ENCODE measurements at places on chromosomes 2 and 18.

GRCh38 chr2:12244070-12244469, 472.7 kb upstream of the TRIB2 start:
- no peak for DNase-seq

DNA sequence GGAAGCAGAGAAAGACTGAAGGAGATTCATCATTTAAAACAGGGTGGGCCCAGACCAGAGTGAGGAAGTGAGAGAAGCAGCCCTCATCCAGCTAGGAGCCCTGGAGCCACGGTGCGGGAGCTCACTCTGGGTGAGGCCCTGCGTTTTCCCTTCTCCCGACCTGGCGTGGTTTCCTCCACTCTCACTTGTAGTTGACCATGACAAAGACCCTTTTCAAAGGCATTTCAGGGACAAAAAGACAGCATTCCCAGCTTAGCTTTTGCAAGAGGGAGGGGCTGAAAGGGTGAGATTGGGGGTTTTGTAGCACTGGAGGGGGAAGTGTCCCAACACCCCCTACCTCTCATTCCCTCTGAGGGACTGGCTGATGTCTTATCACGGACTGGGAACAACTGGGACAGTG, 56.6 kb downstream of the TRPM8 start:
- no peak for DNase-seq

- no peak for DNase-seq
These were observed 84.5 kb upstream of the SLC1A4 start for GRCh38 chr2:64904413-64905329.

GRCh38 chr2:19505-19904, 26.8 kb downstream of the FAM110C start:
- no peak for DNase-seq

DNA sequence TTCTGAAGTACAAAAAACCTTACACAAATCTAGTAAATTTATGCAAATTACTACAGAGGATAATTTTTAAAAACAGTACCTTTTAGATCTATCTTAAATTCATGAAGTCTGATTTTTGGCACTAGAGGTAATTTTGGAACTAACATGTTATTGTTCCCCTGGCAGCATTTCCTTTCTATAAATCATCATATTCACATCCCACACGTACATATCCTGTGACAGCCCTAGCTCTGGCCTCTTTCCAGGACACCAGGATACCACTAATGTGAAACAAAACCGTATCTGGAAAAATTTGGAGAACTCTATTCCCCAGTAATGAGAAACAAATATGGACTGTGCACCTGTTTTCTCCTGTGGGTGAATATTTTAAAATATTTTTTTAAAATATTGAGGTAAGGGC, 14.0 kb upstream of the BIRC6 start:
- DNase-seq: no peak

DNA sequence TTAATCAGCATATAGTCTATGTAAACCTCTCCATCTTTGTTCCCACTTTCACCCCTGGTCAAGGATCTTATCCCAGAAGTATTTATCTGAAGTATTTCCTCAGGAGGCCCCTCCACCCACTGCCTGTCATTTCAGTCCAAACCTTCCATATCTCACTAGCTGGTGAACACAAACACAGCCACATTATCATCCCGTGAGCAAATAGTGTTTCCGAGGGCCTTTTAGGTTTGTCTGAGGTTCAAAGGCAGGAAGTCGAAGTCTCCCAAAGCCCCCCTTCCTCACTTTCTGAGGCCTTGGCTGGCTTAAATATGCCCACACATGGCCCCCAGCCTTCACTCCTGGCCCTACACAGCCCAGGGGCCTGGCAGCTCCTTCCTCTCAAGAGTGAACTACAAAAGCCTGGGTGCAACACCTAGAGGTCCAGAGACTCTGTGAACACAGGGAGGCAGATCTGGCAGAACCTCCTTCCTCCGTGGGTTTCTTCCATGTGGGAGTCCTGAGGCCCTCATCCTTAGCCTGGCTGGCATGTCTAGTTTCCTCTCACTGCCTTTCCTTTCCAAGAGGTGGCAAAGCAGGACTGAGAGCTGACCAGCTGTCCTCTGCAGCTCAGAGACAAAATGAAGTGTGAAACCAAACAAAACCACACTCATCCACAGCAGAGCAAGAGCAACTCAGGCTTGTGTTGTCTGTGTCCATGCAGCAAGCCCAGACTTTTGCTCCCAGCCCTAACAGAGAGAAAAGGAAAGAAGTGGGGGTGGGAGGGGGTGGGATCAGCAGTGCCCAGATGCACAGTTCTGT, 264.2 kb downstream of the SS18 start:
- no peak for DNase-seq

GRCh38 chr18:79643054-79643984, 36.3 kb upstream of the CTDP1 start:
- no peak for DNase-seq

DNA sequence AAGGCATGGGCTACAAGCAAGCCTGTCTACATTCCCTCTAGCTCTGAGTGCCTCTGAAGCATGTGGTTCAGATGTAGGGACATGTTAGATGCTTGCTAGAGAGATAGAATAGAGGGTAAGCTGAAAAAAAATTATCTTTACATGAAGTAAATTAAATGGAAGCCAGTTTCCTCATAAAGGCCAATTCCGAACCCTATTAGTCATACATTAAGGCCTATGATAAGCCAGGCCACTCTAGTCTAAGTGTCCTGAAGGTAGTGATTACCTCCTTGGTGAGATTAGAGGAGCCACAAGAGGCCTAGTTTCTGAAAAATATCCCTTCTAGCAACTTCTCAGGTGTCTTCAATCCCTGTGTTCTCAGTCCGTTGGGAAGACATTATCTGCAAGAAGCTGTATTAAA, 72.4 kb upstream of the NPAS2 start:
- DNase-seq: no peak

DNA sequence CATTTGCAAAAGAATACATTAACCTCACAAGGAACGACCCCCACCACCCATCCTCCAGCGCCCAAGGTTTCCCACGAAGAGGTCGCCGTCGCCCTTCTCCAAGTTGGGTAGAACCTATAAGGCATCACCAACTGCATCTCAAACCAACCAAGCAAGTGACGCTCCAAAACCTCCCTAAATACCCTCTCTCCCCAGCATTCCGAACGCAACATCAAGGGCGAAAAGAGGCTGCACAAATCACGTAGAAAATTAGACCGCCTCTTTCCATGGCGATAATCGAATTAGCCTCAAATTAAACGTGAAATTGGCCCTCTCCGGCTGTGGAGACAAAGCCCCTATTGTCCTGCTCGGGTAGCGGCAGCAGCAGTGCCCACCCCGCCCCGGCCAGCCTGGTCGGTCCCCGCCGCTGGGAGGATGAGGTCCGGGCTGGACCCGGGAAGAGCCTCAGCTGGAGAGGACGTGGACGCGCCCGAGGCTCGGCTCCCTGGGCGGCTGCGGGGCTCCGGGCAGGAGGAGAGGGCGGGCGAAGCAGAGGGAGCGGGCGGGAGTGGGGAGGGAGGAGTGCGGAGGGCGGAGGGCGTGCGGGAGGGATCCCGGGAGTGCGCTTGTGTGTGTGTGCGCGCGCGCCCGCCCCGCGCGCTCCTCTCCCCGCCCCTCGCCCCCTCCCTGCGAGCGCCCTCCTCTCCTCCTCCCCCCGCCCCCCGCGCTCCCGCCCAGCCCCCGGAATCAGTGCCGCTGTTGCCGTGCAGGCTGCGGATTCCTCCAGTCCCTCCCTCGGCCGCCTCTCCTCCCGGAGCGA, at the start of gene SPTBN1:
SPTBN1 (plus strand) TSS at position 765 of the 799 bp plus-strand sequence. CDS start 70,092 bp downstream, outside the sequence.
- peak; percentile 84 for DNase-seq

- DNase-seq: no peak
These were observed 995.2 kb upstream of the CDH2 start for GRCh38 chr18:29171892-29172755.

DNA sequence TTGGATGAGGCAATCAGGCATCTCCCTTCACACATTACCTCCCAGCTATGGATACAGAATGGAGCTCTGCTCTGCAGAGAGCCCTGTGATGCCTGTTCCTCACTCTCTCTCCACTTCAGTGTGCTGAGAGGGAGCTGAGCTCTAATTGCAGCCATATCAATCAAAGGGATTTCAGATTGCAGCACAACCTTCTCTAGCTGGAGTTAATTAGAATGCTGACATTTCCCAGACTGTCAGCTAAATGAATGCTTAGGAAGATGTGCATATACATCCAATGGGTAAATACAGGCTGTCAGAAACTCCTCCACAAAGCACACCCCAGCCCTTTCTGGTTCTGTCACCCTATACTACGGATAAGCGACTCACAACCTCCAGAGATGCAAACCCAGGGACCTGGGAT, 402.6 kb downstream of the EIPR1 start:
- no peak for DNase-seq

GRCh38 chr2:100615471-100615870, 52.7 kb downstream of the PDCL3 start:
- DNase-seq: no peak

DNA sequence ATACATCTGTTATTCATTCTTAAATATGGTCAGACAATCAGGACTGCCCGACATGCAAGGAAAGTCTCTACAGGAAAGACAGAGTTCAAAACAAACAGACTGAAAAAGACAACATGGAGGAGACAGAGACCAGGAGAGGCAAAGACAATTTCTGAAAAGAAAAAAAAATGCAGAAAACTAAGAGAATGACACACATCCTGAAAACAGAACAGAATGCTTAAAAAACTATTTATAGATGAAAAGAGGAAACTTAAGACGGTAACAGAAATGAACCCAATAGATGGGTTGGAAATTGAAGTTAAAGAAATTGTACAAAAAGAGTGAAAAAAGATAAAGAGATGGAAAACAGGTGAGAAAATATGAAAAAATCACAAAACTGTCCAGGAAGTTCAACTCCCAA, 95.7 kb downstream of the BCL2 start:
- no peak for DNase-seq

DNA sequence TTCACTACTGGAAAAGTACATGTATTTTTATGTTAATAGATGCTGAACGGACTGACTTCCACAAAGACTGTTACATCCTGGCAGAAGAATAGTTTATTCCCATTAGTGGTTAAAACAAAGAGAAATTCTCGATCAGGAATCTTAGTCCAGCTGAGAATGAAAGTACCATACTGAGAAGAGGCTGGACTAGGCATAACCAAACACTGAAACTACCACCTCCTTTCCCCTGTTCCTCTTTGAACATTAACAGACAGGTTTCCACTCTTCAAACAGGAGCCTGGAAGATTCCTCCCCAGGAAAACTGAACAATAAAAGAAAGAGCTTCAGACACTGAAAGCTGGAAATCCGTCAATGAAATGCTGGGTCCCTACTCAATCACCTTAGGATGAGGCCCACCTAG, 25.8 kb downstream of the LDAH start:
- no peak for DNase-seq

DNA sequence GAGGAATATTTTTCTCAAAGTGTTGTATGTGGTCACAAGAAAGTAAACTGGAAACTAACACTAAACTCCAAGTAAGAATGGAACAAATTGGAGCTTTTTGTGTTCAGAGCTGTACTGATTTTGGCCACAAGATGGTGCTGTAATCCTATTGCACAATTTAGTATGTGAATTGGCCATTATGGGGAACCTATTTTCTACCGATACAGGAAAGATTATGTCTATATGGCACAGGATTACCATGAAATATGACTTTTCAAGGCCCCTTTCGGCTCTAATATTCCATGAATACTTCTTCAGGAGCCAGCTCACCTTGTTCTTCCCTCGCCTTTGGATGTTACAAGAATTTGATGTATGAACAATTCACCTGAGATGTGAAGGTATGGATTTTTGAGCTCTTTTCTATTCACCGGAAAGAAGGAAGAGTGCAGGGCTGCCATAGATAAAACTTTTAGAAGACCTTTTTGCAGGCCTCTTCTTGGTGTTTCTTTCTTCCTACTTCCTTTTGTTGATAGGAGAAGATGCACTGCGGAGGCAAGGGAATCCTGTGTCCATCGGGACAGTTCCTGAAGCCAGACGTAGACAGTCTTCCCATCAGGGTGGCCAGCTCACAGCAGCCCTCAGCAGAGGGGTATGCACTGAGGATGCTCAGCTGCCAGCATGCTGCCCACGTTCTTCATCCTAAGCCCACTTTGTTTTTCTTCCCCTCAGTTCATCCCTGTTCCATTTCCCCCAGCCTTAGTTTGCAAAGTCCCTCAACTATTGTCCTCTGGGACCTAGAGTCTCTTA, 13.3 kb downstream of the MRPL44 start:
- peak; percentile 58 for DNase-seq

DNA sequence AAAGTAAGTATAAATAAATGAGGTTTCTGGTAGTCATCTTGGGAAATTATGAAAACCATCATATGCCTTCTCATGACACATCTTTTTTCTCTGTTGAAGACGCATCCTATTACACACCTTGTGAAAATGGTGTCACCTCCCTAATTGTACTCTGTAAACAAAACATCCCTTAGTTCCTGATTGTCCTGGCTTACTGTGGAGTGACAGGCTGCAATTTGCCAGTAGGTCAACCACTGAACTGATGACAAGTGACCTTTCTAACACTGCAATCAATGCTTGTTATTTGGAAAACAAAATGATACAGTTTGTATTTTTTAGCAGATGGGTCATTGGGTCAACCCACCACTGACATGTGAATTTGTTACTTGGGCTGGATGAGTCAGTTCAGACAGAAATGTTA, 219.5 kb downstream of the PTPRM start:
- no peak for DNase-seq

DNA sequence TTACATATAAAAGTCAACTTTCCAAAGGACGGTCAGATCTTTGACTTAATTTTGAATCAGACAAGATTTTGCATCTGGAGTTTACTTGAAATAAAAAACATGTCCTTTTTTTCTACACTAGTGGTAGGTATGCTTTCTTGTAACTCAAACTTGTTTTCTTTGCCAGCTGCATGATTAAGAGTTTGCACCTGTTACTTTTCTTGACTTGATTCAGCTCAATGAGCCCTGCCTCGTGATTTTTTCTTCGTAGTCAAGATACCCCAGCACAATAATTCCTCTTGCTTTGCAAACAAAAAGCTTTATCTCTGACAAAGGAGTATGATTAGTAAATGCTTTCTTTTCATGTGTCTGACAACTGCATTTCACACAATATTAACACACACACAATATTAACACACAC, 82.3 kb downstream of the FBXO15 start:
- DNase-seq: no peak

DNA sequence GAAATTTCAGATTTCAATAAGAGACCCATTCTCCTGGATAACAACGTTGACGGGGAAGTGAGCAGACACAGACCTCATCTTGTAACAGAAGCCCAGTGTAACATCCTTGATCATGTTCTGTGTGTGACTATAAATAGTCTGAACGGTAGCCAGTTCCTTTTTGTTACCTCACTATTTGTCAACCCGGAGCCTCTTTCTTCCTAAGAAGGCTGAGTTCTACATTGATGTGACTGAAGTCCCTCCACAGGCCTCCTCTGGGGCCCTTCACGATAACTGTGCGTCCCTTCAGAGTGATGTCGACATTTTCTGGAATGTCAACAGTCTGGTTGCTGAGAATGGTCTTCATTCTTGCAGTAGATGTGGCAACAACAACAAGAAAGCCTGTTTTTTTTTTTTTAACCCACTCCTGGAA, 6.3 kb upstream of the PLEKHM3 start:
- DNase-seq: no peak
